ENCODE measurements at places on chromosomes 2 and 18.

DNA sequence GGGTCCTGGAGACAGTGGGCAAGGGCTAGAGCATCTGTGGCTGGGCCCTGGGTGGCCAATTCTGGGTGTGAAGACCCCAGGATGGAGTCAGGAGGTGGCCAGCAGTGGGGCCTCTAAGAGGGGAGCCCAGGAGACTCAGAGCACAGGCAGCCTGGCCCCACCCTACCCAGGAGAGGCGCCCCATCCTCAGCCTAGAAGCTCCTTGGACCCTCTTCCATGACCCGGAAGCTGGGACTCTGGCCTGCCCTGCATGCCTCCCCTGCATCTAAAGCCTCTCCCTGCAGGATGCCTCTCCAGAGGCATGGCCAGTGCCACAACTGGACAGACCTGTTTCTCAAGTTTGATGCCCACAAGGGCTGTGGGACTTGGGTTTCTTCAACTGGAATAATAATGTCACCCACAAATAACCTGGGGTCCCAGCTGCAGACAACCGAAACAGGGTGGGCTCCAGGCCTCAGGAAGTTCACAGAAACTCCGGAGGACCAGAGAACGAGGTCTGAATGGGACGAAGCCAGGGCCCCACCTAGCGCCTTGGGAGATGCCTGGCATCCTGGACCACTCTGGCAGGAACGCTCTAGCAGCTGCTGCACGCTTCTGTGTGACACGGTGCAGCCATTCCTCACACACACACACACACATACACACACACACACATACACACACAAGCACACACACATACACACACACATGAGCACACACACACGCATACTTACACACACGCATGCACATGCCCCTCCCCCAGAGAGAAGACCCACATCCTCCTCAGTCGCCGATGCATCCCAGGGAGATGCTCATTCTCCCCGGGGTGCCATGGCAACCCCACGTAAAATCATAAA, 16.4 kb downstream of the KCNIP3 start:
- peak; percentile 68 for DNase-seq

- DNase-seq, result no peak
These were observed 2.6 kb upstream of the MRPL19 start for GRCh38 chr2:75643980-75644379.

GRCh38 chr2:223104336-223105132, 52.5 kb downstream of the KCNE4 start:
- no peak for DNase-seq

DNA sequence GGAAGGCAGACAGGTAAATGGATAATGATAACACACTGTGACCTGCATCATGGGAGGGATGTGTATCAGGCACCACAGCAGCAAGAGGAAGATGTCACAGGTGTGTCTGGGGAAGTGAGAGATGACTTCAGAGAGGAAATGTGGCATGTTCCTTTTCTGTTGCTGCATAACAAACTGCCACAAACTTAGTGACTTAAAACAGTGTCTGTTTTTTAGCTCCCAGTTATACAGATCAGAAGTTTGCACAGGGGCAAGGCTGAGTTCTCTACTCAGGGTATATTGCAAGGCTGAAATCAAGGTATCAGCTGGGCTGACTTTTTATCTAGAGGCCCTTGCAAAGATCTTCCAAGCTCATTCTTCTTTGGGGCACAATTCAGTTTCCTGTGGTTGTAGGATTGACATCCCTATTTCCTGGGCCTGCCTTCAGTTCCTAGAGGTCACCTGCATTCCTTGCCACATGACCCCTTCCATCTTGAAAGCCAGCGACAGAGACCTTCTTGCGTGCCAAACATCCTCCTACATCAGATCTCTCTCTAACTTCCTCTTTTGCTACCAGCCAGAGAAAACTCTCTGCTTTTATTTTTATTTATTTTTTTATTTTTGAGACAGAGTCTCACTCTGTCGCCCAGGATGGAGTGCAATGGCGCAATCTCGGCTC, 2.1 kb upstream of the MAP3K2 start:
- no peak for DNase-seq

- DNase-seq, result no peak
These were observed 54.6 kb downstream of the AAK1 start for GRCh38 chr2:69588945-69589344.
